ENCODE measurements at places on chromosomes 4 and X.

GRCh38 chr4:137644201-137644600, 111.9 kb upstream of the PCDH18 start:
- no peak for DNase-seq

DNA sequence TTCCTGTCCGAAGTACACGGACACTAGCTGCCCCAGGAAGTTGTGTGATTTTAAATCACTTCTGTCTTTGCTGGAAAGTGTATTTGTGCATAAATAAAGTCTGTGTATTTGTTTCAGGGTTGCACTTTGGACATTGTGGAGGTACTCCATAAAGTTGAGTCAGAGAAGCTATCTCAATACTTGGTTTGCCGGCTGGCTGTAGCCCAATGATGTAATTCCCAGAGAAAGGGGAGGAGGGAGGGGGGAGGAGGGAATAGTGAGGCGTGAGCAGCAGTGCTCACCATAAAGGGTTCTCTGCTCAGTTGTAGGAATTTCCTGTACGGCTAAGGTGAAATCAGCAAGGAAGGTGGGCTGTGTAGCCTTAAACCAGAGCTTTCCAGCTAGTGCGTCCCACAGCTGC, 7.5 kb downstream of the APEX2 start:
- DNase-seq = no peak

DNA sequence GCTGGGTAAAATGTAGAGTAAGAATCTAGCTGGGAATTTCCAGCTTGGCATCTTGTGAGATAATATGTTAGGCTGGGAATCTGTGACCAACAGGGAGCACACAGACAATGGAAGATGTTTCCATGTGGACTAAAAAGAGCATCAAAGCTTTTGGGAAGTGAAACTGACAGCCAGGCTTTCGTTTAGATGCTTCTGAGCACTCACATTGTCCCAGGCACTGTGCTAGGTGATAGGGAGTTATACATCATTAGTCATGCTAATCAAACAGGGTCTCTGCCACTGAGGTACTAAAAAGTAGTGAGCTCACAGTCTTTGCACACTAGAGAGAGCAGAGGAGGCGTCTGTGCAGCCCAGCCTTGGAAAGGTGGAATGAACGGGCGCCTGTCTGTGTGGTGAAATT, 101.9 kb upstream of the SCOC start:
- DNase-seq = no peak

GRCh38 chr4:7371210-7371941, 63.4 kb downstream of the PSAPL1 start:
- DNase-seq = no peak

DNA sequence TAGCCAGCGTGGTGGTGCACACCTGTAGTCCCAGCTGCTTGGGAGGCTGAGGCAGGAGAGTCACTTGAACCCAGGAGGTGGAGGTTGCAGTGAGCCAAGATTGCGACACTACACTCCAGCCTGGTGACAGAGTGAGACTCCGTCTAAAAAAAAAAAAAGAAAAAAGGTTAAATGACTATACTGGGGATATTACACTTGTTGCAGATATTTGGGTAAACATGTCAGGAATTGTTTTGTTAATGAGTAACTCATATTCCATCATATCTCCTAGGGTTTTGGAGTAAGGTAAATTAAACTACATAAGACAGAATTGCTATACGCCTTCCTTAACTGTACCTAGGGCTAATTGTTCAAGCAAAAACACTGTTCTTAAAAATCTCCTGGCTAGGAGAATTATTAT, 291.4 kb upstream of the IGFBP7 start:
- DNase-seq = no peak
